ENCODE measurements at places on chromosomes 7 and 10. TPM values are rescaled to one million over a fixed set of nuclear protein-coding genes. Genes with fewer than 3 reads are reported as not detected.

GRCh38 chr7:44431091-44431608 is 59.3 kb downstream of the NUDCD3 start:
- DNase-seq = no peak

- peak; percentile 34 for DNase-seq
These were observed 6.3 kb downstream of the RAPGEF5 start for GRCh38 chr7:22350466-22351328.

GRCh38 chr7:64877714-64878610 is 25.1 kb upstream of the ZNF273 start:
- no peak for DNase-seq

DNA sequence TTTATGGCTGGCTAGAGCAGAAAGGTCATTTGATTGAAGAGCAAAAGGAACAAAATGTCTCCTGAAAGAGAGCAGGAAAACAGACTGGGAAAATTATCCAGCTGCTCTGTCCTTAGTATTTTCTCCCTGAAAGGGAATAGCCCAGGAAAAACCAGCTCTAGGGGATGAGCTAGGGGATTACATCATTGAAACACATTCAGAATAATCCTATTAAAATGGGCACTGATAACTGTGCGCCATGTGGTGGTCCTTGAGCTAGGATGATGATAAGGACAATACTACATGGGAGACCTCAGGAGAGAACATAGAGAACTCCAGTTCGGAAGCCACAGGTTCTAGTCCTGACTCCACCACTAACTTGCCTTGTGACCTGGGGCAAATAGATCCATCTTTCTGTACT is 873.8 kb downstream of the TYW1 start:
- no peak for DNase-seq

GRCh38 chr10:124725791-124726190 is 18.4 kb downstream of the FAM53B start:
- no peak for DNase-seq

- DNase-seq = no peak
These were observed 2.0 kb downstream of the YWHAG start for GRCh38 chr7:76356823-76357222.

GRCh38 chr7:152395112-152395511 is 40.7 kb downstream of the KMT2C start:
- DNase-seq = no peak

DNA sequence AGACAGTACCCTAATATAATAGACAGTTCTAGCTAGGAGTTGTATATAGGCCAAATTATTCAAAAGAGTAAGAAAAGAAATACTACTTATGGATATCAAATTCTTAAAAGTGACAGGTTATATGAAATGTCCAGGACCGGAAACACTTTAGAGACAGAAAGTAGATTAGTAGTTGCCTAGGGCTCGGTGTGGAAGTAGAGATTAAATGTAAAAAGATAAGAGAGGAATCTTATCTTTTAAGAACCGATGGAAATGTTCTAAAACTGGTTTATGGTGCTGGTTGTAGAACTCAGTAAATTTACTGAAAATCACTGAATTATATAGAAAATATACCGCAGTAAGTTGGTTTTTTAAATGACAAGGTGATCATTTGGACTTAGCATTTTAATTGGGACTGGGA is 147.5 kb upstream of the ASAH2 start:
- no peak for DNase-seq

GRCh38 chr7:130379532-130379920 is 768 bp upstream of the CPA1 start:
- DNase-seq = no peak

GRCh38 chr10:118534136-118534535 is 61.3 kb downstream of the PRLHR start:
- DNase-seq = no peak

- no peak for DNase-seq
These were observed 10.0 kb downstream of the CAMK2B start for GRCh38 chr7:44315301-44315903.

- DNase-seq = no peak
These were observed 485.3 kb upstream of the GALNT17 start for GRCh38 chr7:70646536-70647248.

- no peak for DNase-seq
These were observed 6.2 kb downstream of the CDK14 start for GRCh38 chr7:90602303-90602702.

DNA sequence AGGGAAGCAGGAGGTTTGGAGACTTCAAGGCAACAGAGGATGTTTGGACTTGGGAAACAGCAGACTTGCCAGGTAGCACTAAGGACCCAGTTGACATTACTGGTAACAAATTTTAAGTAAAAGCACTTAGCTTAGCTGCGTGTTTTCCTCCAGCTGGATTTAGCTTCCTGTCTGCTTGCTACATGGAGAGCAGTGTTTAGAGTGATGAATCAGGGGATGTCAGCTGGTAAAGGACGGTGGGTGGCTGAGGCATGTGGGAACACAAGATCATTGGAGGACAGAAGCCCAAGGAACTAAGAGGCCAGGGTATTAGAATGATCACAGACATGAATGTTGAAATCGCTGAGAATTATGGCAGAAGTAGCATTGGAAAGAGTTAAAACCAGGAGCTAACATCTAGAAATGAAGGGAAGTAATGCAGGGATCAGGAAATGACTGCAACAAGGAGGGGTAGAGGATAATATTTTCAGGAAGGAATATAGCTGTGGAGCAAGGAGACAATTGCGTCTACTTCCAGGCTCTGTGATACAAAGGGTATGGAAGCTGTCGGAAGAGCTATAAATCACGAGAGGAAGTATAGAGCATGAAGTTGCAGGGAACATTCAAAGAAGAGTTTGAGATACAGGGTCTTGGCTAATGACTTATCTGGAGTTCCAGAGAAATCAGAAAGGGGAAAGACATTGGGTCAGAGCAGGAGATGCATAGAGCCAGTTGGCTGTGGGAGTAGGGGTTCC is 34.4 kb downstream of the CALD1 start:
- no peak for DNase-seq

DNA sequence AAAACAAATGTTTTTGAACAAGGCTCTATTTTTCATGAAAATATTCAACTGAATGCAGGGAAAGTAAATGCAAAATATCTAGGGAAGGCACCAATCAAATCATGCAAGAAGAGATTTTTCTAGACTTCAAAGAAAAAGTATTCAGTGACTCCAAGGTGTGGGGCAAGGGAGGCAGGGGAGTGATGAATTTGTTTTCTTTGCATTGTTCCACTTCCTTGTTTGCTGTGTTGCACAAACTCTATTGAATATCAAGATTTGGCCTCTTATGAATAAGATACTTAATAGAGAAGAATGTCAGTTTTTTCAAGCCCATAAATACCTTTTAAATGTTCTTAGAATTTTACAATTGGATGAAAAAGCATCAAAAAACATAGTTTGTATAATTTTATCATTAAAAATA is 26.4 kb downstream of the STEAP1 start:
- no peak for DNase-seq

GRCh38 chr7:25908154-25908949 is 243.6 kb upstream of the NFE2L3 start:
- DNase-seq = no peak

GRCh38 chr10:114444819-114445218 is 40.5 kb upstream of the AFAP1L2 start:
- DNase-seq = no peak

DNA sequence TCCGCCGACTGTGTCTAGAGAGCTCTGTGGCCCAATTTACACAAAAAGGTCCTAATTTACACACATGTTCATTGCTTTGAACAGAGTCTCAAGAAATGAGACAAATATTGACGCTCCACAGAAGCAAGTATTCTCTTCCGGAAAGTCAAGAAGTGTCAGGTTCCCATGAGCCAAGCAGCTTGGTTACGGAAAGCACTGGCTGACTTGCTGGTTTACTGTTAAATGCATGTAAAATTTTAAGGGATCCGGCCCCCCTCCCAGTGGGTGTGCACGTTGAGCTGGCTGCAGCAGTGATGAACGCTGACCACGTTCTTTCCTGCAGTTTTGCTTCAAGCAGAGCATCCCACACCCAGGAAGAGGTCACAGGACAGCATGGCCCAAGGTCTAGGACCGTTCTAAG is 76.8 kb downstream of the DIP2C start:
- peak; percentile 57 for DNase-seq

DNA sequence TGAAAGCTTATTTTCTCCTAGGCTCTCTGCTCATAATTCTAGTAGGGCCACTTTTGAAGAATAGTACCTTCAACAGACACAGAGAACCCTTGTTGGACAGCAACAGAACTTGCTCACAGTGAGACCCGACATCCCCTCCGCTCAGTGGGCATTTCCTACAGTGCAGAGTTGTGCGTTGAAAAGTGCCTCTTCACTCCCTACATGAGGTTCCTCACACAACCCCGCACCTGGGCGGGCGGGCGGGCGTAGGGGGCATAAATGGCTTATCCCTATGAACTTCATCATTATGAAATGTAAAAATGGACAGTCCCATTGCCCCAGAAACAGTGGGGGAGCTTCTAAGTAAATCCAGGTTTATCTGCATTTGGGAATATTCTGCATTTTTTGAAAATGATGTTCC is 174.9 kb downstream of the MGMT start:
- DNase-seq = no peak

GRCh38 chr7:88300401-88300945 is 6.2 kb downstream of the STEAP4 start:
- no peak for DNase-seq

GRCh38 chr10:48523820-48524758 is 80.8 kb downstream of the ARHGAP22 start:
- no peak for DNase-seq

DNA sequence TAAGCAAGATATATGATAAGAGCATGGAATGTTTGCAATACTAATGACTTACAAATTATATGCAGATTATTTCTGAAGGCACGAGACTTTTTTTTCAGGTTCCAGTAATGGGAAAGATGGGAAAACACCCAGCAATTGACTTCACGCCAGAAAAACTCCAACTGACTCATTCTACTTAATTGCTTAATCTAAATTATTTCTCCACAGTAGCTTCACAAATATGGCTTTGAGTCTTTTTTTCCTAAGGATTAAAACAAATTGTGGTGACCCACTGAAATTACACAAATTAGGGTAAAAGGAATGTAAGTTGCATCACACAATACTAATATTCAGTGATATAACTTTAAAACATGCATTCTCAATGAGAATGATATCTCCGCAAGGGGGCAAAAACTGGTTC is 138.7 kb downstream of the GNAI1 start:
- no peak for DNase-seq

DNA sequence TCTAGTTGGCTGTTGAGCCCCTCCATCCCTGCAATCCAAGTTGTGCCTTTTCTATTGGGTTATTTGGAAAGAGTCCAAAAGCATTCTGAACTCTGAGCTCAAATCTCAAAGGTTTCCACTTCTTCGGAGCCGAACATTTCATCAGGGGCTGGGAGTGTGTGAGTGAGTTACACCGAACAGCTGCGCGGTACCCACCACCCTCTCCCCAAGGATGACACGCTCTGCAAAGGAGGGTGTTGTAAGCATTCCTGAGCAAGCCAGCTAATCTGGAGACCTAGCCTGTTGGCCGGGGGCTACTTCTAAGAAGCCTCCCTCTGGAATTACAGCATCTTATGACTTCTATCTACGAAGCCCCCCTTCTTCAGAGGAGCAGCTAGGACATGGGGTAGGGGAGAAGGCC is 270.5 kb downstream of the CREB5 start:
- no peak for DNase-seq

- no peak for DNase-seq
These were observed 196.4 kb upstream of the ZNF32 start for GRCh38 chr10:43845121-43845520.

DNAH11 gene
- total RNA-seq = 13.3 TPM

CREB5 gene
- 3.4 TPM for total RNA-seq

NYAP1 gene
- 0.73 TPM for total RNA-seq

PRKAR1B gene
- total RNA-seq = 20.2 TPM

TMEM270 gene
- total RNA-seq = 4.9 TPM

PTN gene
- 96.6 TPM for total RNA-seq

All from prostate gland (tissue), 2 donors.